ENCODE measurements at places on chromosomes 12 and 14. TPM values are rescaled to one million over a fixed set of nuclear protein-coding genes. Genes with fewer than 3 reads are reported as not detected.

GRCh38 chr12:68189821-68190242 lies 30.3 kb upstream of the IFNG start:
- DNase-seq: no peak

The NR2C1 gene
- polyA plus RNA-seq: 15.6 TPM

DNA sequence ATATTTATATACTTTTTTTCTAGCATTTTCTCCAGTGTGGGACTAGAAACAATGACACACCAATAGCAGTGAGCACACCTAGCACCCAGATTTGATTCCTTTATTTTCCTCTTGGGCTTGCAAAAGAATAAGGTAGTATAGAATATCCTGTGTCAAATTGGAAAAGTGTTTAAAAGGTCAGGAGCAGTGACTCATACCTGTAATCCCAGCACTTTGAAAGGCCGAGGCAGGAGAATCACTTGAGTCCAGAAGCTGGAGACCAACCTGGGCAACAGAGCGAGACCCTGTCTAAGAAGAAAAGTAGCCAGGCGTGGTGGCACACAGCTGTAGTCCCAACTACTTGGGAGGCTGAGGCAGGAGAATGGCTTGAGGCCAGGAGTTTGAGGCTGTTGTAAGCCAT lies 53.8 kb upstream of the SGPP1 start:
- no peak for DNase-seq

DNA sequence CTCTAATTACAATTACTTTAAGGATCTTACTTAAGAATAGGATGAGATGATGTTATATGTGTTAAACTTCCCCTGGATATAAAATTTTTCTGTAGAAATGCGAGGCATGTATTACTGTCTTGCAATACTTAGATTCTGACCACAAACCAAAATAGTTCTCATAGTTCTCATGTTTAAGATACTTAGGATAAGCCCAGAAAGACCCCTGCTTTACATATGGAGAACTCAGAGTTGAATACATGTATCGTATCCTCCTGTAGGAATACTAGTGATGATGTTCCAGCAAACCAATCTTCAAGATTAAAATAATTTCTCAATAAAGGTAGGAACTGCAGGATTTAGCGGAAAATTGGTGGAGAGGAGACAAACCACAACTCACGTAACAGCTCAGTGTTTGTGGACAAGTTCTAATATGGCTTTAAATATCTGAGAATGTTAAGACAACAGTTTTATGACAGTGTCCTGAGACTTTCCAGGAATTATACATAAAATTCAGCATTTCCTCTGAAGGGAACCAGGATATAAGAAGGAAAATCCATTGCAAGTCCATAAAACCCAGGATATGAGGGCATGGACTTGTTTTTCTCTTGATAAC lies 114.7 kb upstream of the CRY1 start:
- DNase-seq: no peak

- no peak for DNase-seq
Measured at GRCh38 chr12:124872068-124872719, 8.5 kb upstream of the SCARB1 start.

The GPD1 gene
- polyA plus RNA-seq: 0.10 TPM

DNA sequence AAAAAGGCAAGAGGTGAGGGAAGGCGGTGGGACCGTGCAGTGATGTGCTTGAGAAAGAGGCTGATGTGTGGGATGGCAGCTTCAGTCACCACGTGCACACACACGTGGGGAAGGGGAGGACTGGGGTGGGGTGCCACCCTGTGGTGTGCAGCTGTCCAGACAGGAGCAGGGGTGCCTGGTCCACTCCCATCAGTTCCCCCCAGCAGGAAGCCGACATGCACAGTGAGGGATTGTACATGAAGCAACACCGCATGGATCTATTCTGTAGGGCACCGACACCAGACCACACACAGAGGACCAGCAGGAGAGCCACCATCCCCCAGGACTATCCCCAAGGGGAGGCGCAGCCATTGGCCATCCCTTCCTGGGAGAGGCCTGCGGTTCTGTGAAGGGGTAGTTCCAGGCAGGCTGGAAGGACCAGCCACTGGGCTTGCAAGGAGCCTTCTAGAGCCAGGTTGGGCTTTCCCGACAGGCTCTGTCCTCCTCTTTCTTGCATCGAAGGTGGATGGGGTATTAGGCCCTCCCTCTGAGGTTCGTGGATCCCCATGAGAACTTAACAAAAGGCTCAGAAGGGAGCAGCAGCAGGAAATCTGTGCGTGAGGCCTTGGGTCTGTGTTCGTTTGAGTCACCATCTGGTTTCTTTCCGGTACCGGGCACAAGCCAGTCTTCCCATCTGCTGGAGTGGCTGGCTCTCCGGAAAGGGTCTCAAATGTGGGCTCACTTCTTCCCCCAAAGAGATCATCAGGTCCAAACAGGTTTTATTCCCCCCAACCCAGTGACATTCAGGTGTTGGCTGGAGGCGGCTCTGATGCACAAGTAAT lies 59.8 kb downstream of the PLEKHG3 start:
- peak; percentile 44 for DNase-seq

- peak; percentile 52 for DNase-seq
Measured at GRCh38 chr12:54201001-54201794, 12.4 kb upstream of the SMUG1 start.

GRCh38 chr14:22334627-22335026 lies 254.4 kb downstream of the DAD1 start:
- no peak for DNase-seq

DNA sequence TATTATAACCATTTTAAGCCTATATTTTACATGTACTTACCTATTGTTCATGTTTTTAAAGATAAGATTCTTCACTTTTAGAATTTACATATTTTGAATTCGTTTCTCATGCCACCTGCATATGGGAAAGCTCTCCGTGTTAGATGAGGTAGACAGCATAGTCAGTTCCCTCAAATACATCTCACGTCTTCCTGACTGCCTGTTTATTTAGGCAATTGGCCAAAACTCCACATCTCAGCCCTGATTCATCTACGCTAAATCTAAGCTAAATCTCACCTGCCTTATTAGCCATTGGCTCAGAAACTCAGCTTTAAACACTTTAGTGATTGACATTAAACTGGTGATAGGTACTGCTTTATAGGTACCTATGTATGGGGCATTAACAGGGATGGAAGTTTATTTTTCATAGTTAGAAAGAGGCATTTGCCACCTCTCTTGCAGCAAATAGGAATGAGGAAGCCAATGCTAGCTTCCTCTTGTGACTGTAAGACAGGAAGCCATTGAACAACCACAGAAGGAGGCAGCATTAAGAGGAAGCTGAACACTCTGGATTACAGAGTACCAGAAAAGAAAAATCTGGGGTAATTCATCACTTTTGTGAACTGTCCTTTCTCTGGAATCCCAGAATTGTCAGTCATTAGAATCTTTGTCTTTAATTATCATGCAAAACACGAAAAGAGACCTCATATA lies 111.9 kb downstream of the LRFN5 start:
- no peak for DNase-seq

GRCh38 chr14:56666294-56666693 lies 86.7 kb downstream of the TMEM260 start:
- DNase-seq: no peak

- DNase-seq: no peak
Measured at GRCh38 chr12:29051221-29051620, 97.9 kb upstream of the FAR2 start.

DNA sequence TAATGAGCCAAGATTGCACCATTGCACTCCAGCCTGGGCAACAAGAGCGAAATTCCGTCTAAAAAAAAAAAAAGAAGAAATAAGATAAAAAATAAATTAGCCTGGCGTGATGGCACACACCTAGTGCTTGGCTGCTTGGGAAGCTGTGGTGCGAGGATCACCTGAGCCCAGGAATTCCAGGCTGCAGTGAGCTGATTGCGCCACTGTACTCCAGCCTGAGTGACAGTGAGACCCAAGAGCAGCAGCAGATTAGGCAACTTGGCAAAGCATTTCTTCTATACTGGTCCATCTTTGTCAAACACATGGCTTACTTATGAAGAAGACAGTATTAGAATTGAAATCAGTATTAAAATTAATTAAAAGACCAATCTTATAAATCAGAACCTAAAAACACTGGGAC lies 6.3 kb downstream of the GON7 start:
- DNase-seq: no peak

DNA sequence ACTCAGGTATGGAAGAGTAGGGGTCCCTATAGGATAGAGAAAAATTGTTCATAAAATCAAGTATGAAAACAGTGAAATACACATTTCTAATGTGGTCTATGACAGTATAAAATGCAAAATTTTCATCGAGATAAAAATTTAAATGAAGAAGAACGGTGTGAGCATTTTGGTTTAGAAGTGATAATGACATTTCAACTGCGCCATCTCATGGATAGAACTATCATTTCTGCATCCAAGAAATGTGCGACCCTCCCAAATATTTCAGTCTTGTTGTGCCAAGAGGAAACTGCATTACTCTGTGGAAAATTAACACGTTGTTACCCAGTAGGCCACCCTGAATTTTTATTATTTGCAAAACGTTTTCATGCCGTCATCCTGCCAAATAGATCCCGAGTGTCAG lies 108.8 kb downstream of the CRACR2A start:
- DNase-seq: no peak

The SLC17A8 gene
- not detected for polyA plus RNA-seq

- DNase-seq: no peak
Measured at GRCh38 chr12:48750769-48751356, 34.4 kb upstream of the CCNT1 start.

- DNase-seq: no peak
Measured at GRCh38 chr14:100568998-100569733, 18.1 kb downstream of the BEGAIN start.

GRCh38 chr12:979349-979748 lies 11.7 kb upstream of the ERC1 start:
- no peak for DNase-seq

The RAD51AP1 gene
- 5.2 TPM for polyA plus RNA-seq

GRCh38 chr12:130124605-130125244 lies 37.5 kb upstream of the FZD10 start:
- DNase-seq: no peak

DNA sequence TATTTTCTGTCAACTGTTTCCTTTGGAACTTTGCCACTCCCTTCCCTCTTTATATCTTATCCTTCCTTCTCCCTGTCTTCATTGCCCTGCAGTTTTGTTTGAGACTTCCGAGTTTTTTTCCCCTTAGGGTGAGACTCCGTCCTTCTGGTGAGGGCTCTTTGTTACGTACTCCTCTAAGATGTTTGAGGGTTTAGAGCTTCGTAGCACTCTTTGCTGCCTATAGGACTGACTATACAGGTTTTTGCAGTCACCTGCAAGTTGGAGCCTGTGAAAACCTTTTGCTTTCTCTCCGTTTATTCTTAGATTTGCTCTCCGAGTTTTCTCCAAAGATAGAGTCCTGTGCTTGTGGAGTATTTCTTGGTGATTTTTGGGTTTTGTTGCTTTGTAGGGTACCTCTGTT lies 41.7 kb upstream of the MYRFL start:
- no peak for DNase-seq

DNA sequence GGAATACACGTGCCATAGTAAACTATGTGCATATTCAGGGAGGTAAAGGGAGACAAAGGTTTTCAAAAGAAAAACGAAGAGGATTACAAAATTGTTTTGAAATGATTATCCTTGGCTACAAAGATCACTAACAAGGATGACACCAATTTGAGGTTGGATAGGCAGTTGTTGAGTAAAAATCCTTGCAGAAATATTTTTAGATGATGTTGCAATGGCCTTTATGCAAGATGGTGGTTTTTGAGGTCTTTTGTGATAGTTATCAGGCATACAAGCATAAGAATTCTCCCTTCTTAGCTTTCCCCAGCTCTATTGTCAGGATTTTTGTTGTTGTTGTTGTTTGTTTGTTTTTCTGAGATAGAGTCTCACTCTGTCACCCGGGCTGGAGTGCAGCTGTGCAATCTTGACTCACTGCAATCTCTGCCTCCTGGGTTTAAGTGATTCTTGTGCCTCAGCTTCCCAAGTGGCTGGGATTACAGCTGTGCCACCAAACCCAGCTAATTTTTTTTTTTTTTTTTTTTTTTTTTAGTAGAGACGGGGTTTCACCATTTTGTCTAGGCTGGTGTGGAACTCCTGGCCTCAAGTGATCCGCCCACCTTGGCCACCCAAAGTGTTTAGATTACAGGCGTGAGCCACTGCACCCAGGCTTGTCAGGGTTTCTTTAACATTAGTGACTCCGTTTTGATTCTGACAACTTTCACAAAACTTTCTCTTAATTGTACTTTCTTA lies 7.8 kb downstream of the RNASE1 start:
- no peak for DNase-seq

GRCh38 chr14:70239802-70240201 lies 51.1 kb upstream of the SLC8A3 start:
- no peak for DNase-seq

- no peak for DNase-seq
Measured at GRCh38 chr14:54481695-54482094, 7.1 kb downstream of the GMFB start.

GRCh38 chr12:109950625-109951024 lies 45.5 kb downstream of the GIT2 start:
- DNase-seq: no peak

The PZP gene
- 0.73 TPM for polyA plus RNA-seq

DNA sequence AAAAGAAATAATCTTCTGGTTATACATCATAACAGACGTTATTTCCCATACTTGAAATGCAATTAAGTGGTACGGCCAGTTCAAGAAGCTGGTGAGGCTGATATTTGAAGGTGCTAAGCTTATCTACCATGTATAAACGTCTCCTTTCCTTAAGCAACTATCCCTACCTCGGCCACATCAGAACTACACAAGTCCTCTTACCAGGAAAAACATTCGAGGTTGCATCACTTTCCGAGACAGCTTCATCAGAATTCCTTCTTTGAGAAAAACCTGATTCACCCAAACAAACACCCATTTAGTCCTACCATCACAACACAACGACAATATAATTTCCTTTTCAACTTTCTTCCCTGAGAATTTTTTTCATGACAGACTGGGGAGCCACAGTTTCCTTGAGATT lies 33.9 kb upstream of the NR2C1 start:
- no peak for DNase-seq

- no peak for DNase-seq
Measured at GRCh38 chr14:99271221-99271941, 616 bp downstream of the BCL11B start.

DNA sequence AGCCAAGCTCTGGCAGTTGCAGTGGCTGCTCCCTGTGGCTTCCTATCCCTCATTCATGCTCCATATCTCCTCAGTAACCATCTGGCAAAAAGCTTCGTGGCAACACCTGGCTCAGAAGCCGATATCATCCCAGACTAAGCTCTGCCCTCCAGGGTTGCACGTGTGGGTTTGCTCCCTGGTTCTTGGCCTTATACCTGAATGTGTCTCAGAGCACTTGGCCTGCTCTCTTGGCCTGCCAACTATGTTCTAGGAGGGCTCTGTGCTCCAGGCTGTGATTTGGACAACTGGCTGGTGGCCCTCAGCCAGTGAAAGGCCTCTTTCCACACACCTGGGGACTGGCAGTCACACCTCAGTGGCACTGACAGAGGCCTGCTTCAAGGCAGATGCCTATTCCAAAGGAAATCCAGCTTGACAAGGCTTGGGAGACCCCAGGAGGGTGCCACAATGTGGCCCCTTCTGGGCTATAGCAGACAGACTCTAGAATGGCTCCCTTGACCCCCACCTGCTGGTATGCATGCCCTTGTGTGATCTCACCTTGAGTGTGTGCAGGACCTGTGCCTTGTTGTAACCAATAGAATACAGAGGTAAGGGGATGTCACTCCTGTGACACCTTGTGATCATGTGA lies 10.5 kb downstream of the PLD4 start:
- no peak for DNase-seq

GRCh38 chr12:57569858-57570257 lies 20.0 kb downstream of the KIF5A start:
- DNase-seq: no peak
